Islet precursor cell (in vitro differentiated cells): ENCODE measurements at places on chromosomes 7 and 10.

- no peak for DNase-seq
These were observed 68.7 kb downstream of the CAV1 start for GRCh38 chr7:116593359-116594075.

- peak; percentile 48 for DNase-seq
These were observed 100.4 kb downstream of the TCERG1L start for GRCh38 chr10:131211146-131211545.

GRCh38 chr7:139602143-139602722 is 78.7 kb downstream of the CLEC2L start:
- DNase-seq: no peak

DNA sequence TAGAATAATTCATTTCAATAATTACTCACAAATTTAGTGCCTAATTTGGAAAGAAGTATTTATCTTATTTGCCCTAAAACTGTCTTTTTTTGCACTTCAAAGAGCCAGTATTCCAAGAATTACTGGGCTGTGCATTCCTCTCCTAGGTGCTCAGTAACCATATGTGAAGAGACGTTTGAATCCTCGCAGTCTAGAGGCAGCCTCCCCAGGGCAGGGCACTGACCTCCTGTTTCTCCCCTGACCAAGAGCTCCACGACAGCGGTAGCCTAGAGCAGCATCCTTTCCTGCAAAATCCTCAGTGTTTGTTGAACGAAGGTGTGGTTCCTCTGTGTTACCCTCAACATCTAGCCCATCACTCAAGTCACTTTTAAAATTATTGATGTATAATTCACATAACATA is 113.1 kb downstream of the EEPD1 start:
- no peak for DNase-seq
